ENCODE measurements at places on chromosomes 6 and 20.
A peak's percentile ranks its signal among the peaks of the same experiment; 100 is the strongest.

GRCh38 chr6:150925976-150926375, 60.5 kb downstream of the MTHFD1L start:
- DNase-seq, result no peak

DNA sequence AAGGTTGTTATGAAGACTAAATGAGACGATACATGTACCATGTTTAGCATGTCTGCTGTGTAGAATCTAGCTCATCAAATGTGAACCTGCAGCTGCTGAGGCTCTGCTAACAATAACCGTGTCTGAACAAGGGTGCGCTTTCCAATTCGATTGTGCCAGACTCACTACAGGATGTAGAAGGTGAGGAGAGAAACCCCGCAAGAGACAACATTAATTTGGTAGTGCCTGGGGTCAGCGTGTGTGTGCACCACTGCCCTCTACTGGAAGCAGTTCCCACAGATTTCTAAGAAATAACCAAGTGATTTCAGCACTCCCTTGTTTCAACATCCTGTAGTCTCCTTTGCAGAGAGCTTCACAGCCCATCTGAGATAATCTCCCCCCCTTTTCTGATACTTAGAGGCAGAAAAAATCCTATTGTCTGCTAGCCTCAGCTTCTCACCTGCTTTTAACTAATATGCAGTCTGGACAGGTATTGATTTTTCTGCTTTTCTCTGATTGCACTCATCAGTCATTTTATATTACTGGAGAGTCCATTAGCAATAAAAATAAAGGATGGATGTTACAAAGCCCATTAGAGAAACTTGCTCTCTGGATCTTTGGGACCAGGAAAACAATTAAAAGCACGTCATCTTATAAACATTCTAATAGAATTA, 96.7 kb upstream of the BACH2 start:
- DNase-seq, result peak; percentile 29

- DNase-seq, result no peak
These were observed 53.5 kb downstream of the RIPOR2 start for GRCh38 chr6:24882295-24882694.

DNA sequence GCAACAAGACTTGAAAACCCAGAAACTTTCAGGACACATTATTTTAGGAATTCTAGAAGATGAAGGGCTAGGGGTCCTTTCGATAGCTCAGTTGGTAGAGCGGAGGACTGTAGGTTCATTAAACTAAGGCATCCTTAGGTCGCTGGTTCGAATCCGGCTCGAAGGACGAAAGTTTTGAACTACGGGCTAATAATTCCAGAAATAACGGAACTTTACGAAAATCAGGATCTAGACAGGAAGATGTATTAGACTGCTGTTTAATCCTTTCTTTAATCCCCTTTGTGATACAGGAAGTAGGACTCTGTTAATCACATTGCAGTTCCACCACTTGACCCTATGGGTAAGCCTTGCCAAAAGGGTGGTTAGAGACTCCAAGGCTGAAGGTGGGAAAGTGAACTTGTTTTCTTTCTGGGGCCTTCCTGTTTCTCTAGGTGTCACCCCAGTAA, 21.2 kb upstream of the ABT1 start:
- DNase-seq, result no peak

DNA sequence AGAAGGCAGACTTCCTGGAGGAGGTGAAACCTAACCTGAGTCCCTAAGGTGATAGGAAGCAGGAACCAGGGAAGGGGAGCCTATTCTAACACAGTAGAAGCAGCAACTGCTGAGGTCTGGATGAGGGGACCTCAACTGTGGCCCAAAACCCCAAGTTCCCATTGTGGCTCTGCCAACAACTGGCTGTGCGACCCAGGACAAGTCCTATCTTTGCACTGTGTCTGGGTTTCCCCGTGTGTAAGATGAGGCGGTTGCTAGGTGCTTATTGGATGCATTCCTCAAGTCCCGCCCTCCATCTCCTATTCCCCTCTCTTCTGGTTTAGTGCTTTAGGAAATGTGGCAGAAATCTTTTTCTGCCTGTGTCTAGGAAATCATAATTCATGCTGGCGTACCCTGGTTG, 52.2 kb upstream of the TTPAL start:
- no peak for DNase-seq

DNA sequence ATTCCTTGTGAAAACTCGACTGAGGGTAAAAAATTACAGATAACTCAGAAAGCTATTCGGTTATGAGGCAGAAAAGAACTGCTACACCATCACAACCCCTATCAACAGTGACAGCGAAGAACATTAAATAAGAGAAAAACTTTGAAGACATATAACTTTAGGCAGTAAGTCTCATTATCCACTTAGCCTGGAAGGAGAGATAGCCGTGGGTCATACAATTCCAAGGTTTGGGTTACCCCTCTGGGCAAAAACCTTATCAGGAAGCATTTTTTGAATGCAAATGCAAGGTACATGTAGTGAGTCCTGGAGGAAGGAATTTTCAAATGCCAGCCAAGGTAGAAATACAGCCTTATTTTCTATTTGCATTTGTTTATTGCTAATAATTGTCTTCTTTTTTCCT, 129.8 kb downstream of the FLRT3 start:
- no peak for DNase-seq

- no peak for DNase-seq
These were observed 23.7 kb downstream of the TRMT11 start for GRCh38 chr6:126010040-126010439.

- DNase-seq, result no peak
These were observed 691.5 kb upstream of the MAP3K7 start for GRCh38 chr6:91278416-91278815.

GRCh38 chr6:951399-952181, 258.7 kb upstream of the EXOC2 start:
- DNase-seq, result no peak

GRCh38 chr20:40323361-40323794, 365.7 kb downstream of the MAFB start:
- no peak for DNase-seq
